CD4-positive, alpha-beta T cell treated with Interleukin-6 for 4 hours (primary cell): ENCODE measurements at places on chromosomes 16 and 17.

DNA sequence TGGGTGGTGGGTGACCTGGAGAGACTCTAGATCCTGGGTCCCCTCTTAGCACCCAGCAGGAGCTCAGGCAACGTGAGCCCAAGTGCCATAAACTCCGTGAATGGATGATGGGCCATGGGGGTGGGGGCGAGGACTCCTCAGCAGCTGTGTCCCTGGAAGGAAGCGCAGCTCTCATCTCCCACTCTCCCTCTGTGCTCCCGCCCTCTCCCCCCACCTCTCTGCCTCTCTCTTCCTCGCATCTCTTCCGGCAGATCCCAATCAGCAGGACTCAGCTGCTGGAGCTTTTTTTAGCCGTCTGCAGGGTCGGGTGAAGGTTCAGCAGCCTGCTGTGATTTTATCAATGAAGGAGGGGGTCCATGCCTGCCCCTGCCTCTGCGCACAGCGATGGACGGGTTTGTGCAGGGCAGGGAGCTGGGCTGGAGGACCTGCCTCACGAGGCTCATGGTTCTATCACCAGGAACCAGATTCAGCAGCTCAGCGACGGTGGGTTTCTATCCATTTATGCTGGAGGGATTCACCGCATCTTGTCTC is 8.3 kb downstream of the CCR7 start:
- DNase-seq, result peak; percentile 33

DNA sequence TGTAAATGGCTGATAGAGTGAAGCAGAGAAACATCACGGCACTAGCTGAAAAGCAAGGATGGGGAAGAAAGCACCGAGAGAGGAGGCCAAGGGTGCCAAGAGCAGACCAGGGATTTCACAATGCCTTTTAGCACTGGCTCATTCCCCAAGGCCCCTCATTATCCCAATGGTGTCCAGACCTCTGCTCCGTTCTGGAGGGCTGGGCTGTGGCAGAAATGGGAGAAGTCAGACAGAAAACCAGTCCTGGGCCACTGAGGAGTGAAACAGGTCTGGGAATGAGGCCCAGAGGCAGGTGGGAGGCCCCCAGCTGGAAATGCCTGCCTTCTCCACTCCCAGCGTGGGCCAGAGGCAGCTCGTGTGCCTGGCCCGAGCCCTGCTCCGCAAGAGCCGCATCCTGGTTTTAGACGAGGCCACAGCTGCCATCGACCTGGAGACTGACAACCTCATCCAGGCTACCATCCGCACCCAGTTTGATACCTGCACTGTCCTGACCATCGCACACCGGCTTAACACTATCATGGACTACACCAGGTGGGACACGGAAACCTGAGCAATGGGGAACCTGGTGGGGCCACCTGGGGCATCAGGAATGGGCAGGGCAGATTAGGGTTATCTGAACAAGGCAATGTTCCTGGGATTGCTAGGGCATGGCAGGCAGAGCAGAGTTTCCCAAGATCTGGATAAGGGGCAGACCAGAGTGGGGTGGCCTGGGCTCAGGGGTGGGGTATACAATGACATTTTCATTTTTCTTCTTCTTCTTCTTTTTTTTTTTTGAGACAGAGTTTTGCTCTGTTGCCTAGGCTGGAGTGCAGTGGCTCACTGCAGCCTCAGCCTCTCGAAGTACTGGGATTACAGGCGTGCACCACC is 20.3 kb downstream of the ANKRD40 start:
- DNase-seq, result no peak

GRCh38 chr17:45231481-45232116 is 9.9 kb downstream of the FMNL1 start:
- peak; percentile 56 for DNase-seq

GRCh38 chr17:82338858-82339633 is 5.5 kb upstream of the SECTM1 start:
- no peak for DNase-seq

GRCh38 chr16:86881861-86882273 is 303.5 kb downstream of the FOXL1 start:
- no peak for DNase-seq

DNA sequence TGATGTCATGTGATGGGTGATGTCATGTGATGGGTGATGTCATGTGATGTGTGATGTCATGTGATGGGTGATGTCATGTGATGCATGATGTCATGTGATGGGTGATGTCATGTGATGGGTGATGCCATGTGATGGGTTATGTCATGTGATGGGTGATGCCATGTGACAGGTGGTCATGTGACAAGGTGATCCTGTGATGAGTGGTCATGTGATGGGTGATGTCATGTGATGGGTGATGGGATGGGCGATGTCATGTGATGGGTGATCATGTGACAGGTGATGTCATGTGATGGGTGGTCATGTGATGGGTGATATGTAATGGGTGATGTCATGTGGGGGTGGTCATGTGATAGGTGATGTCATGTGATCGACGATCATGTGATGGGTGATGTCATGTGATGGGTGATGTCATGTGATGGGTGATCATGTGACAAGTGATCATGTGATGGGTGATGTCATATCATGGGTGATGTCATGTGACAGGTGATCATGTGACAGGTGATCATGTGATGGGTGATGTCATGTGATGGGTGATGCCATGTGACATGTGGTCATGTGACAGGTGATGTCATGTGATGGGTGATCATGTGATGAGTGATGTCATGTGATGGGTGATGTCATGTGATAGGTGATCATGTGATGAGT is 17.2 kb downstream of the CD300LB start:
- no peak for DNase-seq

DNA sequence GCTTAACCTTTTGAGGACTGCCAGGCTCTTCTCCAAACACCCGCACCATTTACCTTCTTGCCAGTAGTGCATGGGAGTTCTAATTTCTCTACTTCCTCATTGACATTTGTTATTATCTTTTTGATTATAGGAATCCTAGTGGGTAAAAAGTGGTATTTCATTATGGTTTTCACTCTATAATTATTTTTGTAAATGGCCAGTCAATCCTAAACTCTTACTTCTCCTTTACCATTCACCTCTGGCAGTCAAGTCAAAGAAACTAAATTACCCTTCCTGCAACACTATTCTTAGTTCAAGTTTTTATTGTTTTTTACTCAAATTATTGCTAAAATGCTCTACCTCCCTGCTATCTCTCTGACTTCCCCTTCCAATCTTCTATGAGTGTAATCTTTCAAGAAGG is 29.8 kb upstream of the ANKFY1 start:
- DNase-seq, result no peak

DNA sequence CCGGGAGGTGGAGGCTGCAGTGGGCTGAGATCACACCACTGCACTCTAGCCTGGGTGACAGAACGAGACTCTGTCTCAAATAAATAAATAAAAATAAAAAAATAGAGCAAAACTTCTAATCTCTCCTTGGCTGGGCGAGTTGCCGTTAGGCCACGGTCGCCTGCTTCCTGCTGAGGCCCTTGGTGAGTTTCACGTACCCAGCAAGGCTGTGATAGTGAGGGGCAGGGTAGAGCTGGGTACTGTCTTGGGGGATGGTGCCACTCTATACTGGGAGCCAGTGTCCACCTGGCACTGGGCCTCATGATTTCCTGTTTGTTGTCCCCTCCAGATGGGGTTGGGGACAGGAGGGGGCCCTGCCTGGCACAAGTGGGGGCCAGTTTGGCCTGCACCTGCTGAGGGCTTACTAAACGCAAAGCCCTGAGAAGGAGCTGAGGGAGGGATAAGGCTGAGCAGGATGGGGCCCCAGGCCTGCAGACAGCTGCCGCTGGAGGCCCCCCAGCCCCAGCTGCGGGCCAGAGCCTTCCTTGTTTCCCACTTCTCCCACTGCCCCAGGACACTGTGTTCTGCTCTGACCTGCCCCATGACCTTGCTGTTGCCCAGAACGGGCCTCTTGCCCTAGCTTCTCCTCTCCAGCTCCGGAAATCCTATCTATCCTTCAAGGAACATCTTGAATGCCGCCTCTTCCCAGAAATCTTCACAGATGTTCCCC is 25.4 kb downstream of the GJD3 start:
- DNase-seq, result no peak

- no peak for DNase-seq
These were observed 35.5 kb upstream of the TMEM92 start for GRCh38 chr17:50238601-50239280.

GRCh38 chr16:62963846-62964245 is 927.6 kb upstream of the CDH8 start:
- no peak for DNase-seq

DNA sequence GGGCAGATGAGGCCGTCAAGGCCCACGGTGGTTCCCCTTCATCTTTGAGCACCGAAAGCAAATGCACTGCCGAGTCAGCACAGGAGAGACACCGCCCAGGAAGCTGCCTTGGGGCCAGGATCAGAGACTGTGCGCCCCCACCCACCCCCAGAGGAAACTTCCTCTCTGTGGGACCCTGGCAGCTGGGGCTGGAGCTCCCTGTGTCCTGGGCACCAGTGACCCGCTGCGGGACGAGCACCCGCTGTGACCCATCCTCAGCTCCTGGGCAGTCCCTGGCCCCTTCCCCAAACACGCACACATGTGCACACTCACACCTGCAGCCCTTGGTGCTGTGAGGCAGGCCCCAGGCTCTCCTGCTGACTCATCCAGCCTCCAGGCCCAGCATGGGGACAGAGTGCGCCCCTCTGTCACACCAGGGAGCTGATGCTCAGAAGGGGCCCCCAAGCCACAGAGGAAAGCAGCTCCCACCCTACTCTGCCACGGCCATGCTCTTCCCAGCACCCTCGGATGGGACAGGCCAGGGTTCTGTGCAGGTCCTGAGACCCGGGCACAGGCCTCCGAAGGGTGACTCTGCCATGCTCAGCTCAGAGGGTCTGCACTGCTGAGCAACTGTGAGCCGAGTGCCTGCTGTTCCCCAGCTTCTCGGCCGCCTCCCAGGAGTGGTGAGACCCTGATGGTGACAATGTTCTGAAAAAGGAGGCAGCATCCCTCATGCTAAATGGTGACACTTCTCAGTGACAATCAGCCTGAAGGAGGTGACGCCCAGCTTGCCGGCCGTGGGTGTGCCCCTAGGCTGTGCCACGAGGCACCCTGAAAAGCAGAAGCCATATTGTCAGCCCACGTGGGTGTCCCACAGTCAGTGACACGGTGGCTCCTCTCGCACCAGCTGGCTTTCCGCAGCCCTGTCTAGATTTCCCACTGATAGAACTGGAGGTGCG is 3.6 kb downstream of the PIEZO1 start:
- peak; percentile 80 for DNase-seq

DNA sequence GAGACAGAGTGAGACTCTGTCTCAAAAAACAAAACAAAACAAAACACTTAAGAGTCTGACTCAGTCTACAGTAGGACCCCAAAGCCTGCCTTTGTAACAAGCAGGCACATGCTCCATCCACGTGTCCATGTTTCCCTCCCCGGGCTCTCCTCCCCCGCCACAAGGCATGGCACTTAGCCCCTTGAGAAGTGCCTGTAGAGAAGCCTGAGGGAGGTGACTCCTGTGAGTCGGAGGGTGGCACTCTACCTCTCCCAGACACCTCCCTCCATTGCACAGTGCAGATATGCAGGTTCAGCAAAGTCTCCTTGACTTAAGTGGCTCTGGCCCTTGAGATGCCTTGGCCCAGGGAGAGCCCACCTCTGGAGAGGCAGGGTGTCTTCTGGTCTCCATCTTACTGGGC is 6.8 kb downstream of the FHOD1 start:
- DNase-seq, result no peak

- no peak for DNase-seq
These were observed 54.9 kb downstream of the GNAO1 start for GRCh38 chr16:56246051-56246817.

DNA sequence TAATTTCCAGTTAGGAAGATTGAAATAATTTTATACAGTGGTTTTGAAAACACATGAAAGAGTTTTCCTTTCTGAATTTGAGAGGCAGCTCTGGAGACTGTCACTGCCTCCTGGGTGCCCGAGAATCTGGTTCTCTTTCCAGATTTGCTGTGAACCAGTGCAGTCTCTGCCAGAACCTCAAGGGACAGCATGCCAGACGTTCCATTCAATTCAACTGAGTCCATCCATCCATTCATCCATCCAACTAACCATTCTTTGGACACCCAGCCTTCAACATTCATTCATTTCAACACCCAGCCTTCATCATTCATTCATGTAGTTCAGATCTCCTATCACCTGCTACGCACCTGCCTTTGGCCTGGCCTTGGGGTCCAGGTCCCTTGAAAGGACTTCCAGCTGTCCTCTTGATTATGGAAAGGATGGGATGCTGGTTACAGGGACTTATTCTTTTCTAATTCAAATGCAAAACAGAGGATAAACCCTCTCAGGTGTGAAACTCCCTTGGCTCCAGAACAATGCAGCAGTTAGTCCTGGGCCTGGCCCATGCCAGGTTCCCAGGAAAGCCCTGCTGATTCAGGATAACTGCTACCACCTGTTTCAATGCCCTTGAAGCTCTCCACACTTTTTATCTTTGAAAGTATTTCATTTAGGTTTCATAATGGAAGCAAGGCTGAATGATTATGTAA is 68.7 kb downstream of the WSCD1 start:
- no peak for DNase-seq

GRCh38 chr16:28910086-28911031 is 14.7 kb downstream of the RABEP2 start:
- DNase-seq, result no peak

DNA sequence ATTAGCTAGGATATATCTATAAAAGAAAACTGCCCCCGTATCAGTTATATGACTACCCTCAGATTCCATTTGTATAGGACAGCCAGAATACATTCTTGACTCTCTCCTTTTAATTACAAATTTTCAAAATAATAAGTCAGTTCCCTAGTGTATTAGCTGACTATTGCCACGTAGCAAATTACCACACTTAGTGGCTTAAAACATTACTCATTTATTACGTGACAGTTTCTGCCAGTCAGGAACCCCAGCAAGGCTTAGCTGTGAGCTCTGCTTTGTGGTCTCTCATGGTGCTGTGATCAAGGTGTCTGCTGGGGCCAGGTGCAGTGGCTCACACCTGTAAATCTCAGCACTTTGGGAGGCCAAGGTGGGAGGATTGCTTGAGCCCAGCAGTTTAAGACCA is 13.9 kb upstream of the SCNN1B start:
- no peak for DNase-seq

DNA sequence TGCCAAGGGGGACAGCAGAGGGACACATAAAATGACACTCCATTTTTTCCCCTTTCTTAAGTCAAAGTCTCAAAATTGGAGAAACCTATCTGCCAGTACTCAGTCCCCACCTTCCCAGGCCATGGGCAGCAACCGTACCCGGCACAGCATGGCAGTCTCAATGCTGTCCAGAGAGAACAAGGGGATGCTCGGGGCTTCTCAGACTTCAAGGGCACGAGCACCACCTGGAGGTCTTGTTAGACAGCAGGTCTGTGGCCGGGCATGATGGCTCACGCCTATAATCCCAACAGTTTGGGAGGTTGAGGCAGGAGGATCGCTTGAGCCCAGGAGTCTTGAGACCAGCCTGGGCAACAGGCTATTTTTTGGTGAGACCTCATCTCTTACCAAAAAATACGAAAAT is 3.2 kb downstream of the DNAH17 start:
- DNase-seq, result no peak

GRCh38 chr17:60249290-60249826 is 99.6 kb downstream of the CA4 start:
- no peak for DNase-seq

GRCh38 chr16:6969594-6969993 is 363.1 kb upstream of the RBFOX1 start:
- no peak for DNase-seq
